NCI-H460 (cell line): ENCODE measurements at places on chromosomes 13 and 19. TPM values are rescaled to one million over a fixed set of nuclear protein-coding genes. Genes with fewer than 3 reads are reported as not detected.

DNA sequence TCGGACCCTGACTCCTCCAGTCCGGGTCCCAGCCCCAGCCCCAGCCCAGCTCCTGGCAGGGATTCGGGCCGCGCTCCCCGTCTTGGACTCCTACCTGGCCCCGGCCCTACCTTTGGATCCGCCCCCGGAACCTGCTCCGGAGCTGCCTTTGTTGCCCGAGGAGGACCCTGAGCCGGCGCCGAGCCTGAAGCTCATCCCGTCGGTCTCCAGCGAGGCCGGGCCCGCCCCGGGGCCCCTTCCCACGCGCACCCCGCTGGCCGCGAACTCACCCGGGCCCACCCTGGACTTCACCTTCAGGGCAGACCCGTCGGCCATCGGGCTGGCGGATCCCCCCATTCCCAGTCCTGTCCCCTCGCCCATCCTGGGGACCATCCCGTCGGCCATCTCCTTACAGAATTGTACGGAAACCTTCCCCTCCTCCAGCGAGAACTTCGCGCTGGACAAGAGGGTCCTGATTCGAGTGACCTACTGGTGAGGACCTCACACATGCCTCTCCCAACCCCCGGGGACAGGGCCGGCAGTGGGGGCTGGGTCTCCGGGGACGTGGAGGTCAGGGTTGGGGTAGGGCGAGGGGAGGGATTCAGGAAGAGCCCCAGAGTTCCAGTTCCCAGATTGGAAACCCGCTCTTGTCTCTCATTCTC is 732 bp downstream of the SELENOV start:
- no peak for DNase-seq

DNA sequence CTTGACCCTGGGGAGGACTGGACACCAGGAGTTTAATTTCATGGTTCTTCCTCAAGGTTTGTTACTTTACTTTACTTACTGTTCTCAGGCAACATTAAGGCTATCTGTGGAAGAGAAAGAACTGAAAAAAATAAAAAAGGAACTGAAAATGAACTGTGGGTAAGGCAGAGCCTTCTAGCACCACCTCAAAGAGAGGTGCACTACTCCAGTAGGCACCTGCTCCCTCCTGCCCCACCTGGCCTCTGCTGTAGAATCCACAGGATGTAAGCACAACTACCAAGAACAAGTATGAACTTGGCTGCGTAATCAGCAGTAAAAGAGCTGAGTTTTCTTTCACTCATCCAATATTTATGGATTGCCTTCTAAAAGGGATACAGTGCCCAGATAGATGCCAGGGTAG is 12.2 kb downstream of the ZNF112 start:
- DNase-seq: no peak

- DNase-seq: no peak
Observed at GRCh38 chr13:32748305-32748704, 162.1 kb downstream of the PDS5B start.

DNA sequence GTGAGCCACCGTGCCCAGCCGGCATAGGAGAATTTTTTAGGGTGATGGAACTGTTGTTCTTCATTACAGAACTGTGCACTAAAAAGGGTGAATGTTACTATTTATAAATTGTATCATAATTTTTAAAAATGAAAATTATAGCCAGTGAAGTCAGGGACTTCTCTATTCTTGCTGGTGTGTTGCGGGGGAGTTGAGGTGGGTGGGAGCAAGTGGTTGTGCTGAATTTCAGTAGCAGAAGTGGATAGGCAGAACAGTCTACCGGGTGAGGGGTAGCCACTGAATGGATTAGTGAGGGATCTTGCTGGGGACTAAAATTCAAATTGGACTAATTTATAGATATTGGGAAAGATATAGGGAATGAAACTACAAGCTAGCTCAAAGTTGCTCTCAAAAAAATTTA is 74.0 kb downstream of the CAB39L start:
- DNase-seq: no peak

DNA sequence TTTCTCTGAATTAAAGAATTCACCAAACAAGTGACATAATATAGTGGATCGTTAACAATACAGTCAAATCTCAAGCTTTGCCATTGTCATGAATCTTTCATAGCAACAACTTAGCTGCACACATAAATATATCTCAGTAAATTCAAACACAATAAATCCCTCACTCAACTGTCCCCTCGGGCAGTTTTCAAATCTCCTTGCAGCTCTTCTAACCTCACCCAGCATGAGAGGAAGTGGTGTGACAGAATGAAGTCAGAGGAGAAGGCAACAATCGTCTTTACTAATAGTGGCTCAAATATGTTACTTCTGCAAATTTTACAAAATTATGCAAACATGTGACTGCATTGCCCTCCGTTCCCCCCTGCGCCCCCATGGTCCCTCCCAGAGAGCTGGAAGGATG is 148.2 kb downstream of the RAP2A start:
- DNase-seq: no peak

DNA sequence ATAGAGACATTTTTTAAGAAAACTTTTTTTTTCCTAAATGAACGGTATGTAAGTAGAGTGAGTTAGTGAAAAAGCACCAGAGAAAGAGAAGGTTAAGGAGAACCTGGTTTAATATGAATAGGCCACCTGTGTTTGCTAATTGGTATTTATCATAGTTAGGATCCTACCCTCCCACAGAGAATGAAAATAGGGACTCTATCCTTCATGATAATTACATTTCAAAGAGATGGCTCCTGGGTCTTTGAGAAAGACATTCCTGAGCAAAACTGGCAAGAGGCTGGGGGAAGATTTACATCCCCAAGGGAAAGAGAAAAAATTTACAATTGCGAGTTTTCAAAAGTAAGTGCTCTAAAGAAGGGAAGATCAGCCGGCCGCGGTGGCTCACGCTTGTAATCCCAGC is 1284.5 kb downstream of the SLITRK1 start:
- DNase-seq: no peak

- DNase-seq: no peak
Observed at GRCh38 chr19:33644284-33644836, 22.6 kb downstream of the CHST8 start.

DNA sequence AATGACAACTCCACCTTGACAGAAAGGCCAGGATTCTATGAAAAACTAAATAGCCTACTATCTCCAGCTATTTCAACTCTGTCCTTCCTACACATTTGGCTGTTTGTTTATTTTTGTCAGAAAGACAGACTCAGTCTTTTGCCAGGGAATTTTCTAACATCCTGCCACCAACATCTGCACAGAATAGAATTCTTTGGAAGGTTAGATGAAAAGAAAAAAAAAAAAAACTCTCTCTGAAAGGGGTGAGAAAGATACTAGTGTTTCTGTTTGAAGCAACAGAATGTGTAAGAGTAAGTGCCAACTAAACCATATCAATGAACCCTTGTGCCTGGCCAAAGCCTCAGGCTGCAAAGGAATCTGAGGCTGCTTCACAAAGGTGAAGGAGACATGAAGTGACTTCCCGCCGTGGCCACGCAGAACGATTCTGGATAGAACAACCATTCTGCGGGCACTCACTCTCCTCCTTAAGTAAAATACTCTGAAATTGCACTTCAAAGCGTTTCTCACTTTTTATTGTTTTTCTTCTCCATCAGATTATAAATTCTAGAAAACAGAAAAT is 498.2 kb downstream of the IRS2 start:
- no peak for DNase-seq

GRCh38 chr13:83666141-83666540 is 216.1 kb downstream of the SLITRK1 start:
- DNase-seq: no peak

DNA sequence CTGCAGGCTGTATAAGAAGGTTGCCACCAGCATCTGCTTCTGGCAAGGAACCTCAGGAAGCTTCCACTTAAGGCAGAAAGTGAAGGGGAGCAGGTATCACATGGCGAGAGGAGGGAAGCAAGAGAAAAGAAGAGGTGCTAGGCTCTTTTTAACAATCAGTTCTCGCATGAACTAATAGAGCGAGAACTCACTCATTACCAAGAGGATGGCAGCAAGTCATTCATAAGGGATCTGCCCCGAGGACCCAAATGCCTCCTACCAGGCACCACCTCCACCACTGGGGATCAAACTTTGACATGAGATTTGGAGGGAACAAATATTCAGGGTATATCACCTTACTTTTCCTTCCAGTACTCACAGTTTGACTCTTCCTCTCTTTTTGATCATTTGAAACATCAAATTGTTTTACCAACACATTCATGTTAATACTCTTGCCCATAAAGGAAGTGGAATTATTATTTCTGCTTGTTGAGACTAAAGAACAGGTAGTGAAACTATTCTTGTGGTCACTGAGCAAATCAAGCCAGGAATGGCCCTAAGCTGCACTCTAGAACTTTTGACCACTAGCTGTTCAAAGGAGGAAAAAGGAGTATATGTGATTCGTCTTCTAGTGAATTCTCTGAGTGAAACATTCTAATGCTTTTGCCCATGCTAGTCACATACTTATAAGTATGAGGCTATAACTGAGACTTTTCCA is 45.0 kb downstream of the LACC1 start:
- DNase-seq: no peak

GRCh38 chr13:73715114-73715910 is 418.9 kb downstream of the KLF12 start:
- DNase-seq: no peak

DNA sequence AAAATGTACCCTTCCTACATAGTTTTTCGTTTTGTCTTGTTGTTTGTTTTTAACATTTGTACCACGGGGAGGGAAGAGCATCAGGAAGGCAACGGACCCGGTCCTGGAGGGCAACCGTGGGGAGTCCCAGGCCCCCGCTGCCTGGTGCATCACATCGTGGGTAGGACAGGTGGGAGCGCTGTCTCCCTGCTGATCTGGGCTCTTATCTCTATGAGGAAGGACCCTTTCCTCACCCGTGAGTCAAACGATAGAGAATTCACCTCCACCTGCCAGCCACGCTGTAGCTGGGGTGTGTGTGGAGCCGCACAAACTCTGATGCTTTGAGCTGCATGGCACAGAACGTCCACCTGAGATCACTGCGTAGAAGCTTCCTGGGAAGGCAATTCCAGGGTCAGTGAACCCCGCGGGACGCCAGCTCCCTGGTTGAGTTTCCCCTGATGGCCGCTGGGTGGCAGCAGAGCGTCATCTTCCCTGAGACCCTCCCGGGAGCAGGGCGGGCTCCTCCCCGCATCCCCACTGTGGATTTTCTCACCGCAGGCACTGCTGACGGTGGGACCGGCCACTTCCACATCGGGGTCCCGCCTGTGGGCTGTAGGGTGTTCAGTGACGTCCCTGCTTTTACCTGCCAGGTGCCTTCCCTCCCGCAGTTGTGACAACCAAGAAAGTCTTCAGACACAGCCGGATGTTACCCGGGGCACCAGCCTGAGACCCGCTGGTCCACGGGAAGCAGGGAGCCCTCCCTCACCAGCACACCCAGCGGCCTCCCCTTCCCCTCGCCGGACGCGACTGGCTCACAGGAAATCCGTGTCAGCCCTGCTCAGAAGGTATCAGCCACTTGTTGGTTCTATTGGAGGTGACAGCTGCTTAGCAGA is 54.7 kb downstream of the ZNF787 start:
- peak; percentile 38 for DNase-seq

DNA sequence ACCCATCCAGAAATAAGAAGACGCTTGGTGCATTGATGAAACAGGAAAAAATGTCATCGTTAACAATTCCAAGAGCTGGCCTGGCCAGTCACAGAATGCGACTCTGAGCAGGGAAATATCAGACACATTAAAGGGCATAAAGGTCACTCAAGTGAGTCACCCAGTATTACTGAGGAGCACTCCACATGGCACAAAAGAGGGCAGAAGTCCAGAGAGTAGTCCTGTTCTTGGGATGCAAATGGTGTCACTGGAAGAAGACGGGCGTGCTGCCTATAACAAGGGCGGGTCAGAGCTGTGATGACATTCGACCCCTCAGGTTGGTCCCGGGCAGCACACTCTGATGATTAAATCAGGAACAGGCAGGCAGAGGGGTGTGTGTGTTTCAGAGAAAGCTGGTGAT is 720.3 kb downstream of the UQCRFS1 start:
- DNase-seq: no peak

DNA sequence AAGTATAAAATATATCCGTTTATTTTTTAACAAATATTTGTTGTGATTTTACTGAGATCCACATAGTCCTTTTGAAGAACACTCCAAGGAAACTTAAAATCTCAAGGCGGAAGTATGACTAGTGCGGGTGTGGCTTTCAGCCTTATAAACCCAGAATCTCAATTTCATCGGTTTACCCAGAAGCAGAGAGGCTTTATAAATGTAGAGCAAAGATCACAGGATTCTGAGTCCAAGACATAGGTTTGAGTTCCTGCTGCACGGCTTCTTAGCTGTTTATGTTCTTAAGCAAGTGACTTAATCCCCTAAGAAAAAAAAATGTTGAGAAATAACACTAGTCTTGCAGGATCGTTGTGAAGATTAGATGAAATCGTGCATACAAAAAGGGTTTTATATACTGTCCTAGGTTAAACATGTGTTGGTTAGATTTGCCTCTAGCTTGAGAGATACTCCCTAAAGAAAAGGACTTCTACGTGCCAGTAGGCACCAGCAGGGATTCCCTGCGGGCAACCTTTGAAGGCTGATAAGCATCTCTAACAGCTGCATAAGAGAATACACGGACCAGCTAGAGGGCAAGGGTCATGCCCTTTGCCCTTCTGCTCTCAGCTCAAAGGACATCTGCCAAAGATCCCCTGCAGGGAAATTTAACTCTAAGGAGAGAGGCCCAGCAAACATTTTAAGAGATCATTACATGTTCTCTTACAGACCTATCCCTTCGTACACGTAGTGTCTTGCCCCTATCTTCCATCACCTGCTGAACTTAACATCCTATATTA is 130.4 kb upstream of the MIR17HG start:
- DNase-seq: no peak

DNA sequence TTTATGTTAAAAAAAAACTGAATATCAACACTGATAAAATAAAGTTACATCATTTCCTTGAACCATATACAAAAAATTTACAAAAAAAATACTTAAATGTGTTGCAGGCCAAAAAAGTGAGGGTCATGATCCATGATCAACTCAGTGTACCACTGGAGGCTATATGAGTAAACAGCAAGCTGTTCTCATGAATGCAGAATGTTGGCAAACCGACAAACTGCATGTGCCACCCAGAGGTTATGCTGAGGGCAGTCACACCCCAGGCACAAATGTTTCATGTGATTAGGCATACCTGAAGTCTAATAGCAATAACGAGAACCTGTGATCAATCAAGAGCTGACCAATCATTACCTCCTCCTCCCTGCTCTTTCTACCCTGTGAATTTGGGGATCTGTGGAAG is 91.9 kb downstream of the ZNF431 start:
- no peak for DNase-seq

Gene KLHL1
- total RNA-seq: 0.05 TPM in 1 of 2 replicates, not detected in the other

Gene KRTDAP
- not detected in 2 replicates for total RNA-seq

Gene RDH8
- not detected in 2 replicates for total RNA-seq

Gene ZNF226
- total RNA-seq: 20.1 and 21.0 TPM in 2 replicates
